Vagina (tissue), 2 donors: ENCODE measurements at places on chromosomes 6 and 20.

- DNase-seq: no peak
Observed at GRCh38 chr6:137792160-137793033, 74.7 kb upstream of the TNFAIP3 start.

DNA sequence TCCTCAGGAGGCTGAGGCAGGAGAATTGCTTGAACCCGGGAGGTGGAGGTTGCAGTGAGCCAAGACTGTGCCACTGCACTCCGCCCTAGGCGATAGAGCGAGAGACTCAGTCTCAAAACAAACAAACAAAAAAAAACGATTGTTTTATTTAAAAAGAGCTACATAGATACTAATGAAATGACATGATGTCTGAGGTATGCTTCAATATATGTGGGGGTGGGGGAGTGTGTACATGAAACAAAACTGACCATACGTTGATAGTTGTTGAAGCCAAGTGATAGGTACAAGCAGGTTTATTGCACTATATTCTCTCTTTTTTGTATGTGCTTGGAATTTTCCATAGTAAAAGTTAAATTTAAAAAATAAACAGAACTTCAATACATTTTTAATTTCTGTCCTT lies 240.1 kb downstream of the TFAP2A start:
- DNase-seq: no peak

DNA sequence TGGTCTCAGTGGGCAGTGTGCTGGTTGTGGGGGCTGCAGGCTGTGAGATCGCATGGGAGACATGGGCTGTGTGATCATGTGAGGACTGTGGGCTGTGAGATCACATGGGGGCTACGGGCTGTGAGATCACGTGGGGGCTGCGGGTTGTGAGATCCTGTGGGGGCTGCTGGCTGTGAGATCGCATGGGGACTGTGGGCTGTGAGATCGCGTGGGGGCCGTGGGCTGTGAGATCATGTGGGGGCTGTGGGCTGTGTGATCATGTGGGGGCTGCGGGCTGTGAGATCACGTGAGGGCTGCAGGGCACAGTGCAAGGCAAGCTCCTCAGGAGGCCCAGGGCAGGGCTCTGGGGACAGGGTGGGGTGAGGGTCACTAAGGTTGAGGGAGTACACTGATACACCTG lies 140.5 kb upstream of the CST7 start:
- DNase-seq: no peak

DNA sequence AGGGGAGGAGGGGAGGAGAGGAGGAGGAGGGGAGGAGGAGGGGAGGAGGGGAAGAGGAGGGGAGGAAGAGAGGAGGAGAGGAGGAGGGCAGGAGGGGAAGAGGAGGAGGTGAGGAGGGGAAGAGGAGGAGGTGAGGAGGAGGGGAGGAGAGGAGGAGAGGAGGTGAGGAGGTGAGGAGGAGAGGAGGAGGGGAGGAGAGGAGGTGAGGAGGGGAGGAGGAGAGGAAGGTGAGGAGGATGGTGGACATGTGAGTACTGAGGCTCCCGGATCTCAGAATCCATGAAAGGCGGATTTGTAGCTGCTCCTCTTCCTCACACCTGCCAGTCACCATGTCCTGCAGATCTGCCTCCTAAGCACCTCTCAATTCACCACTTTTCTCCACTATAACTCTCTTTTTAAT lies 59.8 kb downstream of the PSMB1 start:
- DNase-seq: no peak

- no peak for DNase-seq
Observed at GRCh38 chr6:28807682-28808280, 116.0 kb downstream of the TRIM27 start.

DNA sequence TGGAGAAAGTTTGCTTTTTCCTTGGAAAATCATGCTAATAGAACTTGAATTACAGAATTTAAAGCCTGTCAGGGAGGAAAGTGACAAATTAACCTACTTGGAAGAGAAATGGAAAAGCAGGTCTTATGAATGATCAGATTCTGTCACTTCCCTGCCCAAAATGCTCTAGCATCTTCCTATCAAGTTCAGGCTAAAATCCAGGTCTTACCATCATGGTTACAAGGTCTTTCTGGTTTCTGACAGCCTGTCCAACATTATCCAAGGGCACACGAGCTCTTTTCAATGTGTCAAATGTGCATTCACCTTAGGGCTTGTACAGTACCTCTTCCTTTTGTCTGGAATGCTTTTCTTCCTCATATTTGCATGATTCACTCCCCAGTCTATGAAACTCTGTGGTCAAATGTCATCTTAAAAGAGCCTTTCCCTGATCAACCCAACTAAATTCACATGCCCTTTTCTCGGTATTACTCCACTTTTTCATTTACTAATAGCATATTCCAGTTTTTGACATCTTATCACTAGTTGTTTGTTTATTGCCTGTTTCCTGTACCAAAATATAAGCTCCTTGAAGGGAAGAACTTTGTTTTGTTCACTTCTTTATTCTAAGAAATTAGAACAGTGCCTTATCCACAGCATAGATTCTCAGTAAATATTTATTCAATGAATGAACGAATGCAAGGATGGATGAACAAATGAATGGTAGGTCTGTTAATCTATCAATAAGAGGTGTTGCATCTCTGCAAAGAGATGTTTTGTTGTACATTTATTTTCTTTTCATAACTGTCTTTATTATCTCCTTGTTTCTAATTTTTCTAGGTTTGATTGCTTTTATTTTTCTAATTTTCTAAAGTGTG lies 139.5 kb downstream of the BCAS1 start:
- no peak for DNase-seq

DNA sequence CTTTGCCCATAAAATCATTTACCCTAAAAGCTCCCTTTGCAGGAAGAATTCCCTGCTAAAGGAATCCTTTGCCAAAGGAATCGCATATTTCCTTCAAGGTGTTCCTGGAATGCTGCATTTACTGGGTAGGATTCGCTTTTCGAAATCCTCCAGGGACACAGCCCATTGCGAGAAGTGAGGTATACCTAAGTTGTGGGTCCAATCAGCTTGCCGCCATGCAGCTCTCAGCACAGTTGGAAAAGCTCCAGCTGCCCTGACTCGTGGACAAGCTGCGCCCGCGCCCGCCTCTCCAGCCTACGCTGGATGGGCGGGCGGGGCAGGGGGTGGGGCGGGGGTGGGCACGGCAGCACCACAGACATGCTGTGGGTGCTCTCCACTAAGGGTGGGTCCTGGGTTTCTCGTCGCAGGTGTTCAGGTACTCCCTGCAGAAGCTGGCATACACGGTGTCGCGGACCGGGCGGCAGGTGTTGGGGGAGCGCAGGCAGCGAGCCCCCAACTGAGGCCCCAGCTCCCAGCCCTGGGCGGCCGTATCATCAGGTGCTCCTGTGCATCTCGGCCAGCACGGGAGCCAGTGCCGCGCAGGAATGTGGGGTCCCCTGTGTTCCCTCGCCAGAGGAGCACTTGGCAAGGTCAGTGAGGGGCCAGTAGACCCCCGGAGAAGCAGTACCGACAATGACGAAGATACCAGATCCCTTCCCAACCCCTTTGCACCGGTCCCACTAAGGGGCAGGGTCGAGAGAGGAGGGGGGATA lies 1.4 kb downstream of the NNAT start:
- no peak for DNase-seq

GRCh38 chr20:24647713-24648112 lies 178.3 kb downstream of the SYNDIG1 start:
- DNase-seq: no peak

DNA sequence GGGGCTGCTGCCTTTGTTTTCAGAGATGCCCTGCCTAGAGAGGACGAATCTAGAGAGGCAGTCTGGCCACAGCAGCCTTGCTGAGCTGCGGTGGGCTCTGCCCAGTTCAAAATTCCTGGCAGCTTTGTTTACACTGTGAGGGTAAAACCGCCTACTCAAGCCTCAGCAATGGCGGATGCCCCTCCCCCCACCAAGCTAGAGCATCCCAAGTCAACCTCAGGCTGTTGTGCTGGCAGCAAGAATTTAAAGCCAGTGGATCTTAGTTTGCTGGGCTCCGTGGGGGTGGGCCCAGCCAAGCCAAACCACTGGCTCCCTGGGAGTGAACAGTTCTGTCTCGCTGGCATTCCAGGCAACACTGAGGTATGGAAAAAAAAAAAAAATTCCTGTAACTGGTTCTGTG lies 970.9 kb downstream of the TBC1D32 start:
- no peak for DNase-seq

DNA sequence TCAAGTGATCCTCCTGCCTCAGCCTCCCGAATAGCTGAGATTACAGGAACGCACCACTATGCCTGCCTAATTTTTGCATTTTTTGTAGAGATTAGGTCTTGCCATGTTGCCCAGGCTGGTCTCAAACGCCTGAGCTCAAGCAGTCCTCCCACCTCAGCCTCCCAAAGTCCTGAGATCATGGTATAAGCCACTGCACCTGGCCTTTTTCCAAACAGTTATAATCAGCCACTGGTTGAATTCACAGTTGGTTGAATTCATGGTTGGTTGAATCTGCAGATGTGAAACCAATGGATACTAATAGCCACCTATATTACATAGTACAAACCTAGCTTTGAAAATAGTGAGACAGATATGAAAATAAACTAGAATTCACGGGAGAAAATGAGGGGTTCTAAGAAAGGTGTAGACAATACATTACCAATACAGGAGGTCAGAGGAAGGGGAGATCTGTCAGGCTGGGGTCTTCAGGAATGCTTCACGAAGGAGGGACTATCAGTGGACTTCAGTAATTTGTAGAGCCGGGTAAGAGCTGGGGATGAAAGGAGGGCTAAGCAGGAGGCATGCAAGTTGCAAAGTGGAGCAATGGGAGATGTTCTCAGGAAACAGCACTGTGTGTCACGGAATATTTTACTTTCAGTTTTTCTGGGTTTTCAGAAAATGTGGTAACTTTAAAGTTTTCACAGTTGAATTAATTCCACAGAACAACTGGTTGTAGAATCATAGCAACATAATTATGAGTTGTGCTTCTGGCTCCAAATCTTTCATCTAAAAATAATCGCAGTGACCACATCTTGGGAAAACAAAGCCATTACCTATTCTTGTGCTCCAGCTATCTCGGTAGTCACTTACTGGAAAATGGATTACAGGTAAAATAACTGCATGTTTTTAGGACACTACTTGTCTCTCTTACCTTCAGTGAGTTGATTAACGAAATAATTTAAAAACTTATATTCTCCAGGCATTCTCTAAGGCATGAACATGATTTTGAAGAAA lies 12.9 kb upstream of the CEP85L start:
- DNase-seq: no peak
